NCI-H82 (cell line): ENCODE measurements at places on chromosomes 7 and 10.

DNA sequence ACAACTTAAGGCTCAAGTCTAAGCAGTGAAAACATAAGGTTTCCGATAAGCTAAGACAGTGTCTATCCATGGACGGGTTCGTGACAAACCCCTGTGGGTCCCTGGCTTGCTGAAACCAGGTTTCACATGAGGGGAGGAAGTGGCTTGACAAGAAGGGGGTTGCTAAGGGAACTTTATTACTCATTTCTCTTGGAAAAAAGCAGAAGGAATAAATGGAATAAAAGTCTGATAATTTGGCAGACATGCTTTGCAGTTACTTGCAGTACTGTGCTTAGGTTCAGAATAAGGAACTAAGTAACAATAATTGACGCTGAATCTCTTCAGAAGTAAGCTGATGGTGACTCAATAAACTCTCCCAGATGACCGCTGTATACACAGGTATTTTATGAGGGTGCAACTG, 34.7 kb downstream of the RBM17 start:
- DNase-seq, result no peak

- no peak for DNase-seq
Observed at GRCh38 chr10:48948470-48949037, 8.9 kb upstream of the LRRC18 start.

GRCh38 chr10:74067373-74068352, 69.7 kb downstream of the VCL start:
- no peak for DNase-seq

DNA sequence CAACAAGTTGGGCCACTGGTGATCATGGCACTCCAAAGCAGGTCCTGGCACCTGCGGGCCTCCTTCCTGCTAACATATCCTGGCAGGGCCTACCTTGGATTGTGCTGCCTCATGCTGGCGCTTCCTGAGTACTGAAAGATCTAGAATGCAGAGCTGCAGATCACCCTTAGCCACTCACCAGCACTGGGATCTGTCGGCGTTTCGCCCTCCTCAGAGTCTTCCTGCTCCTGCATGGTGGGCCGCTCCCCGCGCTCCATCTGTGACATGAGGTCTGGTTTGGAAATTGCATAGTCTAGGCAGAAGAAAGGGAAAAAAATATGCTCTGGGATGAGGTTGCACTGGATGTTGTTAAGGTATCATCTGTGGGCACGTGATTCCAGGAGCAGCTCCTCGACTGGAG, 10.0 kb downstream of the ZNF777 start:
- no peak for DNase-seq

DNA sequence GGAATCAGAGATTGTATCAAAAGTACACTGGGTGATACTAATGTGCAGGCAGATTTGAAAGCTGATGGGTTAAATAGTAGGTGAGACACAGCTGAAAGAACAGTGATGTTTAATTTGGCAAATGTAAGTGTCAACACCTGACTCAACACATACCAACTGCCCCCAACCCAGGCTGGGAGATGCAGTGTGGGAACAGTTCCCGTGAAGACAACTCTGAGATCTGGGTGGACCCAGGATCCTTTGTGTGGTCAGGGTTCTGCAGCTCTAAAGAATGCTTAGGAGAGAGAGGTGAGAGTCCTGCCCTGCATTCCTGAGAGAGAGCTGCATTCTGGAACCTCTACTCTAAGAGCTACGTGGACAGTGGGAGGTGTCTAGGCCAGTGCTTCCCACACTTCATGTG, 479.7 kb downstream of the RPS24 start:
- no peak for DNase-seq

- DNase-seq, result no peak
Observed at GRCh38 chr10:103576076-103576471, 82.6 kb downstream of the NEURL1 start.

DNA sequence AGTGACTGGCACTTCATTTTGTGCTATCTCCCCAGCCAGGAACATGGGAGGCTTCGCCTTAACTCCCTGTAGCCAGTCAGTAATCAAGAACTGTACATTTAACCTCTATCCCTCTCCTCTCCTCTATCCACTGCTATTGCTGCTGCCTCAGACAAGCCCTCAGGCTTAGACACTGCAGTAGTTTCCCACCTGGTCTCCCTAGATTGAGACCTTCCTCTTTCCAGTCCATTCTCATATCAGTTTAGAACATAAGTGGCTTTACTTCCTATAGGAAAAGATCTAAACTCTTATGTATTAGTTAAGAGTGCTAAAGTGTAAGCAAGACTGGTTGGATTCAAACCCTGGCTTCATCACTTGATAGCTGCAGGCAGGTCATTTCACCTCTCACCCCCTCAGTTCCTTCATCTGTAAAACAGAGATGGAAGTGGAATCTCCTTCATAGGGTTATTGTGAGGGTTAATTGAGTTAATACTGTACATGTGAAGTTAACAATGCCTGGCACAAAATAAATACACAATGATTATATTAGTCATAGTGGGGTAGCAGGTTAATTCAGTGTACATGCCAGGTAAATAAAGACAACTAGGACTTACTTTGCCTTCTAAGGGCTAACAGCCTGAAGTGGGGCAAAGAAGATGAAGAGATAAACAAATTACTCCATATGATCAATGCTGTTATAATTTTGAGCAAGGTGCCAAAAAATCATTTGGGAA, 76.1 kb downstream of the ZNF277 start:
- no peak for DNase-seq

DNA sequence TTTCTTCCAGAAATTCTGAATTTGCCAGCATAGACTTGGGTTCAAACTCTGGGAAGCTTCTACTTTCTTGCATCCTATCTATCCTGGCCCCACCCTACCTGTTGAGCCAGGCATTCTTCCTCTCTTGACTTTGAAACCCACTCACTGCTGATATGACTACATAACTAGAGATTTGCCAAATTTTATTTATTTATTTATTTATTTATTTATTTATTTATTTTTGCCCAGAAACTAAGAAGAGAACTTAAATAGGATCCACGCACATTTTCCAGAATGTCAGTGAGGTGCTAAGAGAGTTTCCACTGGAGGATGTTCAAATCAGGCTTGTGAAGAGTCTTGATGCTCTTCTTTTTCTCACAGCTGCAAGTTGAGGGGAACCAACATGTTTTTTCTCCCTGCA, 487.8 kb upstream of the PODXL start:
- DNase-seq, result no peak

DNA sequence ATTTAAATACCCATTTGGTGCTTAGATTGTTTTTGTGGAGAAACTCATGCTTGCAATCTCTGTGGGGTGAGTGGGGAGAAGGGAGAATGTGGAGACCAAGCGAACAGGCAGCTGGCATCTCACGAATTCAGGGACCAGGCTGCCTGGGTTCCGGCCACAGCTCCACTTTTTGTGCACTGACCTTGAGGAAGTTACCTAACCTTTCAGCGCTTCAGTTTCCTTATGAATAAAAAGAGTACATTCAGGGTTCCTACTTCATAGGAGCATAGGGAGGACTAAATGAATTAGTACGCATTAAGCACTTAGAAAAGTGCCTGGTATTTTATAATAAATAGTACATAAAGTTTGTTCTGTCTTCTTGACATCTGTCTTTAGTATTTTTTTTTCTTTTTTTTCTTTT, 72.5 kb downstream of the PRTFDC1 start:
- DNase-seq, result no peak

GRCh38 chr10:113443141-113443925, 109.5 kb upstream of the HABP2 start:
- DNase-seq, result no peak
